OCI-M1 (cell line): ENCODE measurements at places on chromosomes 2 and 18.

DNA sequence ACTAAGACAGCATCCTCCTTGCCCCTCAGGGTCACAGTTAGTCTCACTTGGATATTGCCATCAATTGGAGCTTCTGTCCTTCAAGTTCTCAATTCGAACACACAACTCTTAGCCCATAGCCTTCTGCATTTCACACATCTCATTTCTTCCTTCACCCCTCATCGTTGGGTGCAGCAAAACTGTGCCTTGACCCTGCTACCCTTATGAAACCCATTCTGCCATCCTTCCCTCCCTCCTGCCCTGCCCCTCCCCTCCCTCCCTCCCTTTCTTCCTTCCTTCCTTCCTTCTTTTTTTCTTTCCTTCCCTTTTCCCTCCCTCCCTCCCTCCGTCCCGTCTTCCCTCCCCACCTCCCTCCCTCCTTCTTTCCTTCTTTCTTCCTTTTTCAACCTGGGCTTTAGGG lies 80.7 kb upstream of the CYRIA start:
- DNase-seq, result no peak

DNA sequence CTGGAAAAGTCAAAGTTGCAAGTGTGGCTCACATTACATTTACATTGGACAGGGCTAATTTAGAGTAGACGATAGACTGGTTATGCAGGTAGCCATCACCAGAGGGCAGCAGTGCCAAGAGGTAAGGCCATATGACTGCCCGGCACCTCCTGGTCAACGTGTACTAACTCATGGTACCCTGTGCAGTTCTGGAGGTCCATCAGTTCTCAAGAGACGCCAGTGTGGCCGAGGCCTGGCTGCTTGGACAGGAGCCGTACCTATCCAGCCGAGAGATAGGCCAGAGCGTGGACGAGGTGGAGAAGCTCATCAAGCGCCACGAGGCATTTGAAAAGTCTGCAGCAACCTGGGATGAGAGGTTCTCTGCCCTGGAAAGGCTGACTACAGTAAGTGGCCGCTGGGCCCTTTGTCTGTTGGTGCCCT lies 65.8 kb upstream of the EML6 start:
- peak; percentile 73 for DNase-seq

- no peak for DNase-seq
Measured at GRCh38 chr2:109189751-109190150, 60.7 kb downstream of the SH3RF3 start.

GRCh38 chr2:134776836-134777235 lies 58.0 kb upstream of the TMEM163 start:
- DNase-seq, result no peak

DNA sequence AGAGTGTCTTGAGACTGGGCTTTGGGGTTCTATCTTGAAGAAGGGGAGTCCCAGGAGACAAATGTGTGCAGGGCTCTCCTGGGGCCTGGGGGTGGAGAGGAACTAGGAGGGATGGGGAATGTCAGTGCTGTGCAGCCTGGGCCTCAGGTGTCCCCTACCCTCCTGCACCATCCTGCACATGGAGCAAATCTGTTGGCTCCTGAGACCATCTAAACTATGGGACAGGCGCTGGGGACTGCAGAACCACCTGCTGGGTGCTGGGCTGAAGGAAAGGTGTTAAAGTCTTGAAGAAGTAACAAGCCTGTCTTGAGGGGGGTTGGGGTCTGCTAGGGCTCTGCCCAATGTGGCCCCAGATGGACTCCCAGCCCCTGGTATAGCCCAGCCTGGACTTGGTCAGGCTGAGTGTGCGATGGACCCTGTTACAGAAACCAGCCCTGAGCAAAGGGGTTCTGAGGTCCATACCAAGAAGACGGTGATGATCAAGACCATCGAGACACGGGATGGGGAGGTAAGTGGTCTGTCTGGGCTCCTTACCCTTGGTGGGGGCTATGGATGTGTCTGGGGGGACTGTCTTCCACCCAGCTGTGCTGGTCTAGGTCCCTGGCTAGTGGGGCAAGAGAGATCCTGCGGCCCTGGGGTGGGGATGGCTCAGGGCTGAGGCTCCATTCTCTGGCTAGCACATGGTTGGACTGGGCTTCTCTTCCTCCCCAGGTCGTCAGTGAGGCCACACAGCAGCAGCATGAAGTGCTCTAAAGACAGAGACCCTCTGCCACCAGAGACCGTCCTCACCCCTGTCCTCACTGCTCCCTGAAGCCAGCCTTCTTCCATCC lies 7.3 kb downstream of the DES start:
- DNase-seq, result no peak

DNA sequence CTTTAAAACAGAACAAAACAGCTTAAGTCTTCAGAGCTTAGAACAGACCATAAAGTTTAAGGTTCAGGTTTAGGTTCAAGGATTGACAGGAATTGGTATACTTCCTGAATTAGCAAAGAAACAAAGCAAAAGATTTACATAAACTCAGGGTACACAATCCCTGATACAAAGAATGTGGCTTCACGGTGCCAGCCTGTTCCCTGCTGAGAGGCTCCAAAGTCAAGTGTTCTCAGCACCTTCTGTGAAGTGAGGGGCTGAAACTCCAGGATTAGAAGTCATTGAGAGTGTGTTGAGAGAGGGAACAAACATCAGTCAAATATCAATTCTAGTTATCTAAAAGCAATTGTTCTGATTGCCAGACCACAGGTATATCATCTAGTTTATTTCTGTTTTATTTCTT lies 35.7 kb downstream of the DYNAP start:
- no peak for DNase-seq

DNA sequence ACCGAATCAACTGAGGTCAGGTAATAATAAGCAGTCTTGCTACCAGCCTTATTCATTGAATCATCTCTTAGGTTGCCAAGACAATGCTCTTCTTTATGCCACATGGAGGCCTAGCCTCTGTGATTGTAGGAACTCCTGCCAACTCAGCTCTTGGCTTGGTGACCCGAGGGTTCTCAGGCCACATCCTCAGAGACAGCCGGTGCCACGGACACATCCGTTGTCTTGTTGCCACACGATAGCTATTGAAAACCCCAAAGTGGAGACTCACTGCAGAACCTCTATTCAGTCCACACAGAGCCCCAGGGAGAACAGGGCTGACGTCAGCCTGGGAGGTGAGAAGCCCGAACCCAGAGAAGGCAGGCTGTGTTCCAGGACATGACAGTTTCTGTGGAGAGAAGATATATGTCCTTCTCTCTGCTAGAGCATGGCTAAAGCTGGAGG lies 53.5 kb upstream of the TGFA start:
- no peak for DNase-seq

DNA sequence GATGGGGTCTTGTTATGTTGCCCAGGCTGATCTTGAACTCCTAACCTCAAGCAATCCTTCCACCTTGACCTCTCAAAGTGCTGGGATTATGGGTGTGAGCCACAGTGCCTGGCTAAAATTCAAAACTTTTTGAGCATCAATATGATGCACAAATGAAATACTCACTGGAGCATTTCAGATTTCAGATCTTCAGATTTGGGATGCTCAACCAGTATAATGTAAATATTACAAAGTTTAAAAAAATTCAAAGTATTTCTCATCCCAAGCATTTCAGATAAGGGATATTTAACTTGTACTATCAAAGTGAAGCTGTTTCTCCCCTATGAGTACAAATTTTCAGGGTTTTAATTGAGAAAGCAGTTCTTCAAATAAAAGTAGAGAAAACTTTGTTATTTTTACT lies 164.1 kb upstream of the CCDC68 start:
- DNase-seq, result no peak

- DNase-seq, result no peak
Measured at GRCh38 chr2:174518395-174518794, 31.6 kb upstream of the GPR155 start.

DNA sequence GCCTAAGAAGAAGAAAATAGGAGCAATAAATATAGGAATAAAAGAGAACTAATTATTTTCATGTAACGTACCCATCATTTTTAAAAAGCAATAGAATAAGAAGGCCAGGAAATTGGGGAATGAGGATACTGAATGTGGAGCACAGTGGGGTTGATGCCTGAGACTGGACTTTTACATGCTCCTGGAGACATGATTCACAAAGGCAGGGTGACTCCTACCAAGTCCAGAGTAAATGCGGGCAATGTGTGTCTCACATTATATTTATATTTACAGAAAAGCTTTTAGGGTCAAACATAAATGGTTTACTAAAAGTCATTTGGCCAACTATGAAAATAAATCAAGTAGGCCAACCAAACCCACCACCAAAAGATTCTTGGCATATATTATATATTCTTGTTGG lies 87.9 kb upstream of the COL5A2 start:
- DNase-seq, result no peak

- peak; percentile 22 for DNase-seq
Measured at GRCh38 chr2:44171018-44171417, 2.3 kb downstream of the PPM1B start.

DNA sequence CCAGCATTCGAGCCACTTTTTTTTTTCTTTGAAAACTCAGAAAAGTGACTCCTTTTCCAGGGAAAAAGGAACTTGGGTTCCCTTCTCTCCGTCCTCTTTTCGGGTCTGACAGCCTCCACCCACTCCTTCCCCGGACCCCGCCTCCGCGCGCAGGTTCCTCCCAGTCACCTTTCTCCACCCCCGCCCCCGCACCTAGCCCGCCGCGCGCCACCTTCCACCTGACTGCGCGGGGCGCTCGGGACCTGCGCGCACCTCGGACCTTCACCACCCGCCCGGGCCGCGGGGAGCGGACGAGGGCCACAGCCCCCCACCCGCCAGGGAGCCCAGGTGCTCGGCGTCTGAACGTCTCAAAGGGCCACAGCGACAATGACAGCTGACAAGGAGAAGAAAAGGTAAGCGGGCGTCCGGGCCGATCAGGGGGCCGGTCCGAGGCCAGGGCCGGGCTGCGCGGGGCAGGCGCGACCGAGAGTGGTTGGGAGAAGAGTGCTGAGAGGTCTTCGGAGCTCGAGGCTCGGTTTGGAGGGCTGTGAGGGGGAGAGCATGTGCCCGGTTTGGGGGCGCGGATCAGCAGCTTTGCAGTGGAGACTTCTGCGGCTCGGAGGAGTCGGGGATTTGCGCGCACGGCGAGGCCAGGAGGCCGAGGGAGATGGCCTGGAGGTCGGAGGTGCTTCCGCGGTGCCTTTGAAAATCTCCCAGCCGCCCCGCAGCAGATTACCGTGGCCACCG lies 502 bp downstream of the EPAS1 start:
- peak; percentile 70 for DNase-seq

GRCh38 chr2:120939595-120940318 lies 204.1 kb downstream of the GLI2 start:
- DNase-seq, result peak; percentile 68

GRCh38 chr2:106579750-106580197 lies 92.6 kb downstream of the CD8B2 start:
- no peak for DNase-seq

GRCh38 chr2:215034154-215034553 lies 104.3 kb downstream of the ABCA12 start:
- no peak for DNase-seq

DNA sequence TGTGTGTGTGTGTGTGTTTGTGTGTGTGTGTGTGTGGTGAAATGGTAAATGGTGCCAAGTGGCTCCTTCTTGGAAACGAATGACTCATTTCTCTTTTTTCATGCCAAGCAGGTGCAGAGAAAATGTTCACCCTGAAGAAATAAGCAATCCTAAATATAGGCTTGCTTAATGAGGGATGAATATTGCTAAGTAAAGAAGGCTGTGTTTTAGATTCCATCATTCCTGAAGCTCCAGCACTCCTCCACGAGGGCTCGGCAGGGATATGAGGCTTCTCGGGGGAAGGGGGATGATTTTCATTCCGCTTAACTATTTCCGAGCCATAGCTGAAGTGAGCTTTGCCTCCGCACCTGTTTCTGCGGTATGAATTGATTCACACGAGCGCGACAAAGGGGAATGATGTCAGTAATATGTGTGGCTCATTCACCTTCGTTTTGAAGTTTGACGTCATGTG lies 72.9 kb downstream of the TSN start:
- no peak for DNase-seq

- DNase-seq, result no peak
Measured at GRCh38 chr2:69631402-69631801, 12.1 kb downstream of the AAK1 start.

- DNase-seq, result no peak
Measured at GRCh38 chr18:66553824-66554223, 50.1 kb downstream of the CDH19 start.

GRCh38 chr2:55357927-55358326 lies 61.7 kb downstream of the CCDC88A start:
- DNase-seq, result no peak

DNA sequence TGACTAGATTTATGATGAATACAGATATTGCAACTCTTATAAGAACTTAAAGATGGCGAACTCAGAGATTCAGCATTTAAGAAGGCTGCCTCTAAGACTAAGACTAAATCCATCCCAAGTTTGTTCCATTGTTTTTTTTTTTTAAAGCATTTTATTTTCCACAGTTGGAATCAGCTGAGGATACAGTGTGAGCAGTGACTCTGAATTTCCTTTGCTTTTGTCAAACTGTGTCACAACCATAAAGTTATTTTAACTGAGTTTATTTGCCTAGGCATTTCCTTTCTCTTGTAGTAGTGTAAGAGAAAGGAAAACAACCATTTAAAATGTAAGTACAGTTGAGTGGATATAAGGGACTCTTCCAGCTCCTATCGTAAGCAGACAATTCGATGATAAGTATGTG lies 63.9 kb downstream of the ZEB2 start:
- DNase-seq, result no peak

- no peak for DNase-seq
Measured at GRCh38 chr2:26024260-26024659, 9.6 kb upstream of the RAB10 start.

- DNase-seq, result no peak
Measured at GRCh38 chr2:98912221-98912851, 23.7 kb downstream of the CRACDL start.

- no peak for DNase-seq
Measured at GRCh38 chr2:133541376-133541775, 26.9 kb downstream of the NCKAP5 start.

- peak; percentile 56 for DNase-seq
Measured at GRCh38 chr18:6543330-6543908, 128.7 kb upstream of the L3MBTL4 start.

GRCh38 chr2:165746501-165746900 lies 47.5 kb downstream of the GALNT3 start:
- peak; percentile 43 for DNase-seq
